Skeletal muscle tissue (tissue), 5 donors: ENCODE measurements at places on chromosomes 6 and 20. TPM values are rescaled to one million over a fixed set of nuclear protein-coding genes. Genes with fewer than 3 reads are reported as not detected.

Gene GLP1R
- not detected for total RNA-seq

Gene TBX18
- total RNA-seq, result 22.4 TPM

Gene UNC93A
- not detected for total RNA-seq

Gene TMC2
- not detected for total RNA-seq

Gene TP53TG5
- not detected for total RNA-seq

Gene PRSS16
- 1.6 TPM for total RNA-seq

Gene GTSF1L
- total RNA-seq, result not detected

Gene CRISP3
- not detected for total RNA-seq

Gene GSTA2
- under 0.01 TPM for total RNA-seq

Gene BCAS1
- 2.1 TPM for total RNA-seq

Gene RAET1L
- total RNA-seq, result not detected

Gene OLIG3
- total RNA-seq, result not detected

Gene KPNA5
- total RNA-seq, result 9.4 TPM

Gene ADGRG6
- 26.1 TPM for total RNA-seq

Gene IL20RA
- total RNA-seq, result 9.9 TPM

Gene EYA4
- total RNA-seq, result 40.2 TPM

Gene ASIP
- total RNA-seq, result 1.0 TPM

Gene ARHGAP40
- not detected for total RNA-seq

Gene ELOVL2
- 0.52 TPM for total RNA-seq

Gene NXT1
- 15.1 TPM for total RNA-seq

Gene TRIM31
- total RNA-seq, result not detected

Gene RCAN2
- 1.6 TPM for total RNA-seq

Gene ACTL10
- 1.0 TPM for total RNA-seq

Gene CTAGE9
- not detected for total RNA-seq

Gene ZNF512B
- 8.9 TPM for total RNA-seq

Gene CALHM6
- total RNA-seq, result 8.9 TPM

Gene TRIM10
- 2.1 TPM for total RNA-seq

Gene VSX1
- total RNA-seq, result not detected

Gene PLEKHG1
- total RNA-seq, result 13.6 TPM

Gene DUSP15
- total RNA-seq, result 2.1 TPM

Gene RNF144B
- total RNA-seq, result 15.1 TPM

Gene GPLD1
- total RNA-seq, result 2.6 TPM

Gene C6orf118
- not detected for total RNA-seq

Gene SRMS
- total RNA-seq, result not detected

Gene MMP24OS
- total RNA-seq, result 4.2 TPM

Gene SCGN
- total RNA-seq, result 1.0 TPM

Gene CDH22
- total RNA-seq, result 0.52 TPM

Gene COL9A3
- total RNA-seq, result 8.9 TPM

Gene NKAIN4
- 13.6 TPM for total RNA-seq

Gene DCBLD1
- 12.0 TPM for total RNA-seq

Gene HLA-DQA1
- 1.0 TPM for total RNA-seq

Gene HCRTR2
- total RNA-seq, result not detected

Gene RIPOR2
- total RNA-seq, result 9.9 TPM

Gene GNMT
- not detected for total RNA-seq

Gene CDC5L
- total RNA-seq, result 19.3 TPM

Gene CTCFL
- total RNA-seq, result not detected

Gene SIRPD
- total RNA-seq, result not detected

Gene RRBP1
- 76.2 TPM for total RNA-seq

Gene HLA-DRB1
- 28.7 TPM for total RNA-seq

Gene PLN
- total RNA-seq, result 18.3 TPM
